Neuronal stem cell (in vitro differentiated cells): ENCODE measurements at places on chromosomes 1 and 21.

DNA sequence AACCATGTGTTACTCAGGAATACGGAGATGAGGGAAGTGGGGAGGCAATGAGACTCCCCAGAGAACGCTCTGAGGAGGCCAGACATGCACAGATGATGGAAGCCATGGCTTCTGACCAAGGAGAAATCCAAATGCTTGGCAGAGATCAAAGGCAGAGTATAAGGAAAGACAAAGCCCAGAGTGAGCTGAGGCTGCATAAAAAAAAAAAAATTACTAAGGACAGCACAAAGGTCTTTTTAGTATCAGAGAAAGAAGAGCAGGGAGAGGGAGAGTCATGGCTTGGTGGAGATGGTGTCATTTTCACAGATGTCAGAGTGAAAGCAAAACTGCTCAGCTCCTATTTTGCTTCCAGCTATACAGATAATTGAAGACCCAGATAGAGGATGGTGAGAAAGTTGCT, 8.1 kb upstream of the NCF2 start:
- no peaks in the 10 kb centered on the region for H3K36me3 ChIP-seq
- no peak overlapping the region for H3K27ac ChIP-seq
- no peak for DNase-seq
- no peaks in the 10 kb centered on the region for H3K27me3 ChIP-seq
- no peaks in the 10 kb centered on the region for H3K4me1 ChIP-seq

DNA sequence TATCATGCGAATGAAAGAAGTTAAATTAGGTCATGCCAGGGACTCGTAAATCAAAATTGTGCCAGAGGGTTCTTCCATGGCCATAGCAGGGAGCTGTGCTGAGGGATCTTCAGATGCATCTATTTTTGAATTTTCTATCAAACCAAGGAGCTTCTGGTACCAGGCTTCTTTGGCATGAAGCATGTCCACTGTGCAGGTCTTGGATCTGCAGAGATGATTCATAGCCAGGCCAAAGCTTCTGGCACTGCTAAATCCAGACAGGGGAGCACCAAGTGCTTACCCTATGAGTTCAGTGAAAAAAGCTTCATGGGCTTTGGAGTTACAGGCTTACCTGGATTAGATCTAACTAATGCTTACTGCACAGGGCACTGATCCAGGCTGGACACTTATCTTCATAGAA, 154.2 kb upstream of the DAB1 start:
- no peak overlapping the region for H3K27ac ChIP-seq
- DNase-seq = no peak
- no peak overlapping the region for H3K4me3 ChIP-seq

DNA sequence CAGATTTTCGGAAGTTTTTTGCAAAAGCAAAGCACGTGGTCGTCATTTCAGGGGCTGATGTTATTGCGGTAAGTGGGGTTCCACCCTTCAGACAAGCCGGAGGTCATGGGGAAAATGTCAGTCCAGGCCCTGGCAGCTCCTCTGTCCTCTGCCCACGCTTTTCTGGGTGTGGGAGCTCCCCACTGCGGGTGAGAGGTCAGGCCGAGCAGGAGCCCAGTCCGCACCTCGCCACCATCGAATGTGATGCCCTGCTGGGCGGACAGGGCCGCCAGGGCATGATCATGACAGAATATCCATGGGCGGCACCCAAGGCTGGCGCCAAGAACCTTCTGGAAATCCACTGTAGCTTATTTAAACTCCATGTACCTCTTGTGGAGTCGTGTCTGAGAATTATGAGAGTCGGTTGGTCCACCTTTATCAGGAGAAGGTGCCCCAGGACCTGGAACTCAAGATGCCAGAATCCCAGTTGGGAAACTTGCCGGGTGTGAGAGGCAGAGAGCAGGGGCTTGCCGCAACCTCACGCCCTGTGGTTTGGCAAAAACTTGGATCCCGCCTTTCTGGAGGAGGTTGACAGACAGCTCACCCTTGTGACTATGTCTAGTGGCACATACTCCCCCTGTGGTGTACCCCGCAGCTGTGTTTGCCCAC, 6.9 kb downstream of the DIRAS3 start:
- H3K36me3 ChIP-seq = peaks cover 5% of the 10 kb centered on the region
- no peak overlapping the region for H3K27ac ChIP-seq
- no peak overlapping the region for H3K4me3 ChIP-seq
- no peaks in the 10 kb centered on the region for H3K27me3 ChIP-seq
- no peaks in the 10 kb centered on the region for H3K4me1 ChIP-seq

GRCh38 chr1:102174259-102174863, 177.6 kb upstream of the OLFM3 start:
- no peak overlapping the region for H3K27ac ChIP-seq
- no peak overlapping the region for H3K4me3 ChIP-seq
- no peaks in the 10 kb centered on the region for H3K4me1 ChIP-seq
- no peaks in the 10 kb centered on the region for H3K36me3 ChIP-seq
- DNase-seq = no peak

DNA sequence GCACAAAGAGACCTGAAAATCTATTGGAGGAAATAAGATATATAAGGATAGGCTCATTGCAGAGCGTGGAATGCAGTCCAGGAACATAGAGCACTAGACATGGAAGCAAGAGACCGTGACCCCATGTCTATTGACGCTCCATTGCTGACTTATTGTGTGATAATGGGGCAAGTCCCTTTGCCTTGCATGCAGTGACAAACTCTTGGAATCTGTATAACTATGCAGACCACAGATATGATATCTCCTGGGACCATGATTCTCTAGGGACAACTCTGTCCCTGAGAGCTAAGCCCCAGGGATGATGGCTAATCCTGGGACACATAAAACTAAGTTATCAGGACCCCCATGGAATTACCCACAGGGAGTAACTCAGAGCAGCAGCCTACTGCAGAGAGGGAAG, 73.1 kb upstream of the PRDX6 start:
- no peak for DNase-seq
- peaks cover 1% of the 10 kb centered on the region for H3K4me1 ChIP-seq
- H3K27me3 ChIP-seq = no peaks in the 10 kb centered on the region
- H3K36me3 ChIP-seq = no peaks in the 10 kb centered on the region
- H3K4me3 ChIP-seq = no peak overlapping the region
- H3K27ac ChIP-seq = no peak overlapping the region
